ENCODE measurements at places on chromosomes 6 and 20. TPM values are rescaled to one million over a fixed set of nuclear protein-coding genes. Genes with fewer than 3 reads are reported as not detected.

C20orf144 gene
- not detected for total RNA-seq

PNLDC1 gene
- 0.24 TPM for total RNA-seq

DNA sequence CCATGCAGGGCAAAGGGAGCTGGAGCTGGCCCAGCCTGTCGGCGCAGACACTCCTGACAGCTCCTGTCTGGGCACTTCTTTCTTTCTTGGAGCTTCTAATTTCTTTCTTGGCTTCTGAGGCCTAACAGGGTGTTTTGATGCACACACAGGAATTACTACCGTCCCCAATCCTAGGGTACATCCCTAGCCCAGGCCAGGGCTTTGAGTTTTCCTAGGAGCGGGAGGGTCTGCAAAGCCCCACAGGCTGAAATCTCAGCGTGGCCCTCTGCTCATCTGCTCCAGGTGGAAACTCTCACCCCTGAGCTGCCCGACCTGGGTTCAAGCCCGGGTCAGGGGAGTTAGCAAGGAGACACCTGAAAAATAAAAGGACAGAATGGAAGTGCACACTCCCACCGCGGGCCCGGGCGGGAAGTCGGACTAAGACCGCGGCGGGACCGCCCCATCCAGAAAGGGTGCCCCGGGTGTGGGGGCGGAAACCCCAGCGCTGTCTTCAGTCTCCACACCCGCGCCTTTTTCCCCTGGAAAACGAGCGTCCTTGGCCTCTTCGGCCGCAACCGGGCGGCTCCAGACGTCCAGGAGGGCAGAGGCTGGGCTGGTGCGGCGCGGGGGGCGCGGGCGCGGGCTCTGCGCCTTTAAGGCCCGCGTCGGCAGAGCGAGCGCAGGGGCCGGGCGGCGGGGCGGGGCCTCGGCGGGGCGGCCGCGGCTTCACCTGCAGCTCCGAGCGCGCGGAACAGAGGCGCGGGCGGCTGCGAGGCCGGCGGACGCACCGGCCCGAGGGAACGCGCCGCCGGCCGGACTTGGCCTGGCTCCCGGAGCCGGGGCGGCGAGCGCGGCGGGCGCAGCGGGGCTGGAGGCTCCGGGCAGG lies at the start of gene CDH4:
TSS of gene CDH4 (plus strand) at position 733 of the 865 bp plus-strand sequence.
- DNase-seq = no peak

- DNase-seq = no peak
Observed at GRCh38 chr20:59735917-59736316, 131.6 kb downstream of the PHACTR3 start.

Data from right cardiac atrium (tissue), 5 donors.